ENCODE measurements at places on chromosomes 5 and 9.

DNA sequence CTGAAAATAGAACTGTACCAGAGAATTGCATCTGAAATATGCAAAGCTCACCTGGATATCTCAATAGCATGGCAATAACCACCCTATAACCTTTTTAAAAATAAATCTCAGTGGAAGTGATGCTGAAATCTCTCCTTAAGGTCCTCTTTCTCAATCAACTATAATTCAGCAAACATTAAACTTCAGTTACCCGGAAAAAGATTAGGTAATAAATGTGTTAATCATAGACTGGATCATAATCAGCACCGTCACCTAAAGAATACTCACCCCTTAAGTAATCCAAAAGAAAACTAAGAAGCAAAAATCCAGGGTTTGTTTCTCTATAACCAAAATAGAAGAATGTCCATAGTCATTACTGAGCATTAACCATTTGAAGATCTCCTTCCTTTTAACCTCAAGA, 44.3 kb upstream of the DENND4C start:
- DNase-seq, result no peak

DNA sequence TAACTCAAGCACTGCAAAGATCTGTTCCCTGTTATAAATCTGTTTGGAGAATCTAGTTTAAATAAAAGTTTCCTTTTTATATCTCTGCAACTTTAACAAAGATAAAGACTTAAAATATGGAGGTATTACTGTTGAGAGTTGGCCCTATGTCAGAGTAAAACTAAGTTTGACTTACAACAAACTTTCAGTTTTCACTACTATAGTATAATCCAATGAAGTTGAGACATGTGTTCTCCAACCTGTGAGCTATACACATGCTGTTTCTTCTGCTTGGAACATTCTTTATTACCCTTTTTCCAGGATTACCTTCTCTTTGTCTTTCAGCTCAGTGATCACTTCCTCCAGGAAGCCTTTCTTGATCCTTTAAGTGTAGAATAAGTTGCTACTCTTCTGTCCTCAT, 1109.3 kb downstream of the MAT2B start:
- DNase-seq, result no peak

DNA sequence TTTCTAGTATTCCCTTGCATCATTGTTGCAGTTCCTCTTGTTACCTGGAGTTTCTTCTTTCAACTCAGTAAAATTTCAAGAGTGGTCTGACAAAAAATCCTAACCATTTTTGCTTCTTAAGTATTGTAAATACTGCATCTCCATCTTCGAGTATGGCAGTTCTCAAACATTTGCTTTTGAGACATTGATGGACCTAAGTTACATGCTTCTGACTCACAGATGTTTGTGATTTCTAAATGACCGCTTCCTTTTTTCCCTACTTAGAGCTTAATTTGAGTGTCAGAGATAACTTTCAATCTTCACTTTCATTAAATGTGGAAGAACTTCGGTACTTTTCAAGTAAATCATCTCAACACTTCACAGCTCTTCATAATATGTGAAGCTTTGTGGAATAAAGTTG, 4.2 kb downstream of the UHRF2 start:
- DNase-seq, result no peak

- DNase-seq, result no peak
These were observed 7.3 kb downstream of the GRK6 start for GRCh38 chr5:177433658-177434217.

DNA sequence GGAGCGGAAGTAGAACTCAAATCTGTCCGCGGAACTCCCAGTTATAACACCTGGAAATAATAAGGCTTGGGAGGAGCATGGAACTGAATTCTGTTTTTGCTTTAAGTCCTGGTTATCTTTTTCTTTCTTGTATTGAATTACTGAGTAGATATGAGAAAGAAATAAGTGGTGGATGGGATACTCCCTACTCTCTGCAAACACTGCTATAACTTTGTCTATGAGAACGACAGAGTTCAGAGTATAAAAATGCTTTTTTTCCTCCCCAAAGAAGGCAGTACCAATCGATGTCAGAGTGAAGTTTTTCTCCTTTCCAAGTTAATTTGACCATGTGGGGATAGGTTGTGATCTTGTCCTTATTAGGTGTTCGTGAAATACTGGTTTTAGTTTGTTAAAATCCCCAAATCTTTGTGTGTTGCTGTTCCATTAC, 1.2 kb downstream of the RIC1 start:
- DNase-seq, result no peak

GRCh38 chr5:43409809-43410271, 2.4 kb downstream of the CCL28 start:
- no peak for DNase-seq

DNA sequence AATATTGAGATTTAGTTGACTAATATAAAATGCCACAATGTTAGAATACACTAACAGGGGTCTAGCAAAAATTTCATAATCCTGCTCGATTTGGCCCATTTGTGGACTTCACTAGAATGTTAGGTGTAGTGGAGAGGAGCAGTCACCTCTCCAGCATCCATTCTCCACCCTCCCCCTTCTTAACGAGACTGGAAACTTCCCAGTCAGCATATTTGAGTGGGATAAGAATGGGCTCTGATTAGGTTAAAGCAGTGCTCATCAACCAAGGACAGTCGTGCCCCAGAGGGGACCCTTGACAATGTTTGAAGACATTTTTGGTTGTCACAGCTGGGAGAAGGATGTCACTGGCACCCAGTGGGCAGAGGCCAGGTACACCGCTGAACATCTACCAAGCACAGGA, 46.7 kb downstream of the FANCC start:
- no peak for DNase-seq

DNA sequence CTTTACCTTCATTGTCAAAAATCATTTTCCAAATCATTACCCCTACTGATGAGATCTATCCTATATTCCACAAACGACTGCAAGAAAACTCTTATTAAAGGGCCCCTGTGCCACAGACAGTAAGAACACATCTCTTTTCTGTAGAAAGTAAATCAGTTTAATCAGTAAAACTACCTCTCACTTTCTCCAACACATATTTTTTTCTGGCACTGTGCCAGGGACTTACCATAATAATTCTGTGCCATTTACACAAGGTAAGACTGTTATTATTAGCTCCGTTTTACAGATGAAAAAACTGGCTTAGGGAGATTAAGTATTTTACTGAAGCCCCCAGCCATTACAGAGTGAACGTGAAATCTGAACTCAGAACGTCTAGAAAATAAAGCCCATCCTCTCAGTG, 587.0 kb upstream of the COX7C start:
- DNase-seq, result no peak

DNA sequence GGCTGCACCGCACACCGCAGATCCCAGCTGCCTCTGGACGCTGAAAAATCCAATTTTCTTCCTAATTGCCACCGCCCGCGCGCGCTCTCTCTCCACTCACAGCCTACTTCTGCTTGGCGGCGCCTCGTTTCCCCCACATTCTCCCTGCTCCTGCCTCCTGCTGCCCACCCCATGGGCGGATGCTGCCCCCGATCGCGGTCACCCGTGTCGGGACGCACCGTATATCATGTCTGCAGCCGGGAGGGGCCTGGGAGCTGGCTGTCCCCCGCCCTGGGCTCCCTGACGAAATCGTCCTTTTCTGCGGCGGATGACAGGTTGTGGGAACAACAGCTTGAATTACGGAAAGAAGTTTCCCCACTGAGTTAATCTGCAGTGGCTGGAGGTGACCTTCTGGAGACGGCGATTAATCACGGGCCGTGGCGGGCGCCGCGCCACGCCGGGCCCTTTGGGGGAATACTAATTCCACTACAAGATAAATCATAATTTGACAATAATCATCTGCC, 36.3 kb upstream of the PSD2 start:
- no peak for DNase-seq

DNA sequence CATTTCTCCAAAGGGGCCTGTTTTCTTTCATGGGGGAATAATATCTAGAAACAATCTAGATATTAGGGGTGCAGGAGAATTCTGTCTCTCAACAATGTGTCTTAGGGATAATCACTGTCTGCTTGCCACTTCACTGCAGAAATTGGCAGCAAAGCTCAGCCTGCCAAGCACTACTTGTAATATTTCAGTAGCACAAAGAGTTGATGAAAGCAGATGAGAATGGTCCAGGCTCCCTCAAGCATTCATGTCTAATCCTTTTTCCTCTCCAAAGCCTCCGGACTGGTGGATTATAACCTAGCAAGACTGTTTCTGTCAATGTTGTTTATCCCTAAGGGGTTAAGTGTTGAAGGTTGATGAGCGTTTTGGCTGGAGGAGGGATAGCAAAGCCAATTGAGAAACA, 13.3 kb upstream of the MPDZ start:
- DNase-seq, result no peak

DNA sequence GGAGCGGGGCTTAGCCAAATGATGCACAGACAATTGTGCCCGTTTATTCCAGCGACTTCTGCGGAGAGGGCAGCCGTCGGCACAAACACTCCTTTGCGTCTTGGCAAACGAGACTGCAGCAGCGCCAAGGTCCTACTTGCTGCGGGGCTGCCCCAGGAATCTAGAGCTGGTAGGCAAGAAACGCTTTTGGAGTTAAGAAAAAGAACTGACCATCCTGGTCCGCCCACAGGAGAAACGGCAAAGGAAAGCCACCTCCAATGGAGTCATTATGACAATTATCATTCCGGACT, 2.3 kb downstream of the RXFP3 start:
- DNase-seq, result no peak

- DNase-seq, result no peak
These were observed 79.0 kb downstream of the MACROH2A1 start for GRCh38 chr5:135319928-135320606.

- DNase-seq, result no peak
These were observed 410.2 kb downstream of the PRR16 start for GRCh38 chr5:120874081-120874862.

DNA sequence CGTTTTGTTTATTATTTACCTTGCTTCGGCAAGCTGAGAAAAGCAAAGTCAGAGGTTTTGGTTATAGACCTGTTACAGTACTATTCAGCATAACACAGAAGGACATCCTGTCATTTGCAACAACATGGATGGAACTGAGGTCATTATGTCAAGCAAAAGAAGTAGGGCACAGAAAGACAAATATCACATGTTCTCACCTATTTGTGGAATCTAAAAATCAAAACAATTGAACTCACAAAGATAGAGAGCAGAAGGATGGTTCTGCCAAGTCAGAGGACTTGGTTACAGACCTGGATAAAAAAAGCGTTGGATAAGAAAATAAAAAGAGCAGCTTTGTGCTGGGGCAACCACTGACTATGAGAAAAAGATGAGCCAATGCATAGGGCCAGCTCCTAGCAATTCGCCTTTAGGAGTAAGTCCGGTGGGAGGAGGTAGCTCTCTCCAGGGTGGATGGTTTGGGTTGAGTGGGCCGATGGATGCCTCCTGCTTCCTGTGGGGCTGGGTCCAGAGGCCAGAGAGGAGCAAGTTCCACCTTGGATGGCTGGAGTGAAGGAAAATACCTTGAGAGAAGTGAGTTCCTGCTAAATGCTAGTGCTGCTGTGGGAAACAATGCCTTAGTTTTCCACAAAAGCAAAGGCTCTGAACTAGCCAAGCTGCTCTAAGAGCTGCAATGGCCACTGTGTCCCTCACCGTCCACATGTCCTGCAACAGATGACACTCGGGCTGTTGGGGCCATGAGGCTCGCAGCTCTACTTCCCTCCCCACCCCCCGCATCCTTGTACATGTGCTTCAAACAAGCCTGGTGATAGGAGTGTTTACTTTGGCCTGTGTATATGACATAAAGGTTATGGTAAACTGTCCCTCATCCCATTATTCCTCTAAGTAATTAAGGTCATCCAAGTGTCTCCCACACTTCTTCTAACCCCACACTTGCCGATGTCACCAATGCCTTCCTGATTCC, 38.4 kb downstream of the ACOT12 start:
- DNase-seq, result no peak

GRCh38 chr5:172770675-172771438, at the start of gene DUSP1:
DUSP1 (minus strand) TSS chr5:172771195; CDS start chr5:172770952, 243 bp downstream.
- no peak for DNase-seq

GRCh38 chr9:106620866-106621265, 242.1 kb upstream of the ZNF462 start:
- no peak for DNase-seq

GRCh38 chr5:144332265-144332664, 161.6 kb downstream of the KCTD16 start:
- no peak for DNase-seq

- no peak for DNase-seq
These were observed 168.1 kb downstream of the NR3C1 start for GRCh38 chr5:143235423-143235822.

DNA sequence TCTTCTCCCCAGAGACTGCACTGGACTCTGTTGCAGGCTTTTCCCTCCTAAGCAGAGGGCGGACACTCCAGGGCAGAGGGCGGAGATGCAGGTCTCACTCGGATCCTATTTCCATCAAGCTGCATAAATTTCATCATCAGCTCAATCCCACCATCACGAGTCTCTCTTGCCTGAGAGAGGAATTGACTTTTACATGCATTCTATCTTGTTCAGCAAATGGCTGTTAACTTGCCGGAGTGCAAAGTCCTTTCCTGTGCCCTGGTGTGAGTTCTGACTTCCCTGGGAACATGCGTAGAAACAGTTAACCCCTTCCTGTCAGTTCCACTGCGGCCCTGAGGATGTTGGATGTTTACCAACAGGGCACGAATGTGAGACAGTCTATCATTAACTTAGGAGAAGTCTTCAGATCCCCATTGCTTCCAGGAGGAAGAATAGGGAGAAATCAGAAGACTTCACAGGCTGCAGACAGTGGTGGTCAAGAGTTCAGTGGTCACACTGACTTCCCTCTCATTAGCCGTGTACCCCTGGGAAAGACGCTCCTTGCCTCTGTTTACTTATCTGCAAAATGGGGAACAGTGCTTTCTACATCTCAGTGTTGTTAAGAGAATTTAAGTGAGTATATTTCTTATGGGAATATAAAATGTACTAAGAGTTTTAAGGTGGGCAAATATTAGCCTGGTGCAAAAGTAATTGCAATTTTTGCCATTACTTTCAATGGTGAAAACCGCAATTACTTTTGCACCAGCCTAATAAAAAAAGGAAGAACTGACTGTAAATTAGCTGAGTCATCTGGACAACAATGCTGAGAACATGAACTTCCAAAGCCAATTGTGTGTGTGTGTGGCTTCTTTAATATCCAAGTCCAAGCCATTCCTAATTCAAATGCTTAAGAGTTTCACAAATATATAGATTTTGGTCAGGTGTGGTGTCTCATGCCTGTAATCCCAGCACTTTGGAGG, 248.0 kb downstream of the DRD1 start:
- DNase-seq, result peak; percentile 12
